ENCODE measurements at places on chromosomes 12 and 14.

GRCh38 chr12:96247563-96247962 is 53.4 kb downstream of the ELK3 start:
- DNase-seq: no peak

GRCh38 chr12:85424581-85425348 is 144.7 kb downstream of the ALX1 start:
- no peak for DNase-seq

- DNase-seq: no peak
Observed at GRCh38 chr14:58822856-58823255, 185.1 kb downstream of the DACT1 start.

DNA sequence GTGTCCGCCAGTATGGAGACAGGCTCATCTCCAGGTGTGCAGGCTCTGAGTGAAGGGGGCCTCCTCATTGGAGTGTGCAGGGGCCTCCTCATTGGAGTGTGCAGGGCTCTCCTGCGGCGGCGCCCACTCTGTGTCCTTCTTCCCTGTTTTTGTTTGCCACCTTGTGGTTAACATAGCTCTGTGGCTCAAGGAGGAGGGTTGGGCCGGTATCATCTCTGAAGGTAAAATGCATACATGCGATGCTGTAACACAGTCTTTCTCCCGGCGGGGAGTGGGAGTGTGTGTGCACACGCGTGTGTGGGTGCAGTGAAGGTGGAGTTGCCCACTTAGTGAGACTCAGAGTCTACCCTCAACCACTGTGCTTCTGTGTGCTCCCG is 429.4 kb downstream of the ZFP36L1 start:
- no peak for DNase-seq

DNA sequence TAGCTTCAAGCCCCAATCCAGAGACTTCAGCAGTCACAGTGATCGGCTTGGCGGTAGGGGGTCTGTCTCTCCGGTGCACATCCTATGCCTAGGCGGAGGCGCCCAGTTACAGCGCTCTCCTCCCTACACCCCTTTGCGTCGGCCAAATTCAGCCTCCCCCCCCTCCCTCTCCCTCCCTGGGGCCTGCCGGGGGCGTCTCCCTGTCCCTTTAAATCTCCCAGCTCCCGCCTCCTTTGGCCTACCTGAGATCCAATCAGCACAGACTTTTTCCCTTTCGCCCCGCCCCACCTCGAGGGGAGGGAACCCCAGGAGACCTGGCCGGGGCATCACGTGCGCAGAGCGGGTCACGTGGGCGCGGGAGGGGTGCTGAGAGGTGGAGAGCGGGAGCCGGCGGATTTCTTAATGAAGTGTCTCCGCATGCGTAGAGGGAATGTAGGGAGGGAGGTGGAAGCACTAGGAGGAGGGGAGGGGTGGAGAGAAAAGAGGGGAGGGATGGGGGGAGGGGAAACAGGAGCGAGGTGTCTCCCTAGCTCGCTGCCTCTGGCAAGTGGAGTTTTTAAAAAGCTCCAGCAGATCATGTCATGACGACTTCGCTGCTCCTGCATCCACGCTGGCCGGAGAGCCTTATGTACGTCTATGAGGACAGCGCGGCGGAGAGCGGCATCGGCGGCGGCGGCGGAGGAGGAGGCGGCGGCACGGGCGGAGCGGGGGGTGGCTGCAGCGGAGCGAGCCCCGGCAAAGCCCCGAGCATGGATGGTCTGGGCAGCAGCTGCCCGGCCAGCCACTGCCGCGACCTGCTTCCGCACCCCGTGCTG is at the start of gene HOXC13:
HOXC13 (plus strand) TSS at position 506 of the 815 bp plus-strand sequence; CDS start at position 582, 76 bp downstream.
- no peak for DNase-seq

GRCh38 chr14:90491911-90492531 is 95.2 kb downstream of the CALM1 start:
- DNase-seq: no peak

DNA sequence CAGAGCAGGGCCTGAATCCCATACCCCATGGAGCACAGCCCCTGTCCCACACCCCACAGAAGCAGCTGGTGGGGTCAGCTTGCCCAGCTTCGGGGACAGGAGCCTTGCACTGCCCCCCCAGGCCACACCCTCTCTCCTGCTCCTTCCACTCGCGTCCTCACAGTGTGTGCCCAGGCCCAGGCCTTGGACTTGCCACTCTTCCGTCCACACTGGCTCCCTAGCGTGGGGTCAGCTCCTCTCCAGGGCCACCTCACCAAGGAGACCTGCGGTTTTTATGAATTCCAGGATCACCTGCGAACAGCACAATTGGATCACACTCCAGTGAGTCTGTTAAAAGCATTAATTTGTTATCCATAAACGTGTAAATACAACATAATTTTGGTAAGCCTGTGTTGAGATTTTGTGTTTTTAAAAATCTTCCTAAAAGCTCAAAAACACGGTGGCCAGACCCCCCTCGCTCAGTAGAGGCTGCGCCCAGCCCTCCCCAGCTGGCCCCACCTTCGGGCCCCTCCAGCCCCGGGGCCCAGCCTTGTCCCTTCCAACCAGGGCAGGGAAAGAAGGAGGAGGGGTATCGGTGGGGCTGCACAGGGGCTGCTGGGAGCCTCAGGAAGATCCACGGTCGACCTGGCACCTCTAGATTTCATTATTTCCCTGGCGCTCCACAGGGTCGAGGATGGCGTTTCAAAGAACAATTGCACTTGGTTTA is 12.0 kb downstream of the GALNT9 start:
- DNase-seq: no peak

DNA sequence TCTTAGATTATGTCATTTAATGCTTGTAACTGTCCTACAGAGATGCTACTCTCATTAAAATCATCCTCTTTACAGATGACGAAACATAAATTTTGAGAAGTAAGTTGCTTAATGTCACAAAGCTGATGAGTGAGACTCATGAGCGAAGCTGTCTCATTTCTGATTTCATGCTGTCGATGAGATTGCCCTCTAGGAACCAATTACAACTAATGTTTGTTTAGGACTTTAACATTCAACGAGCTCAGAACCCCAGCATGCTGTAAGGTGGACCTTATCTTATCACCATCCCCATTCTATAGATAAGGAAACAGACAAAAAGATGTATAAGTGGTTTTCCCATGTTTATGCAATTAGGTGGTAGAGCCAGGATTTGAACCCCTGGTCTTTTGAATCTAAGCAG is 23.1 kb downstream of the BHLHE41 start:
- DNase-seq: no peak

DNA sequence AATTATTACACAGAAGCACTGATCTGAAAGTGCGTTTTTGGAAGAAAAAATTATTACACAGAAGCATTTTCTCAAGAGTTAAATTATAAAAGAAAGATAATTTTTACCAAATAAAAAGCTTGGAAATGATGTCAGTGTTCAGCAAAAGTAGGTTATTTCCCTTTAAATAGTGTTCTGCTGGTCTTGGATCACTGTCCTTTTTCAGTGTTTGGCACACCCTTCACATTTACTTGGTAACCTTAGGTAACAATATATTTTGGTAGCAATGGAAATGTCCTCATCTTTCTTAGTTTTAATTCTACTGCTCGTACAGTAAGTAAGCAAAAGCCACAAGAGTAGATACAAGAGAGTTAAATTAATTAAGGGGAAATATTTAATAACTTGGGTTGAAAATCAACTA is 40.3 kb downstream of the FERMT2 start:
- no peak for DNase-seq

DNA sequence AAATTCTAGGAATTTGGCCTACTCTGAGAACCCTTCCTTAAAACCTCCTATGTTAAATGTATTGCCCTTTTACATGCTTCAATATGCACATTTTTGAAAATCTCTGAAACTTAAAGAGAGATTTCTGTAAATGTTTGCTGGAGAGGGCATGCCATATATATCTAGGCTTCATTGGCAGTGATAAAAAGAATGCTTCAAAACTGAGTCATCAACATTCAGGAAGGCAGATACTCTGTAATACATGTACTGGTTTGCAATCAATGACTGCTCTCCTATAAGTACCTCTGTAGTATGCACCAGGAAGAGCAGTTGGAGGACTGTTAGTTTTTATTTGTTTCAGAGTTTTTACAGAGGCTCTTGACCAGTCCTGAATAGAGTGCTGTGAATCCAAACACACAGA is 739.9 kb downstream of the SLC16A7 start:
- DNase-seq: no peak

- no peak for DNase-seq
Observed at GRCh38 chr12:26523708-26524150, 309.3 kb downstream of the ITPR2 start.

DNA sequence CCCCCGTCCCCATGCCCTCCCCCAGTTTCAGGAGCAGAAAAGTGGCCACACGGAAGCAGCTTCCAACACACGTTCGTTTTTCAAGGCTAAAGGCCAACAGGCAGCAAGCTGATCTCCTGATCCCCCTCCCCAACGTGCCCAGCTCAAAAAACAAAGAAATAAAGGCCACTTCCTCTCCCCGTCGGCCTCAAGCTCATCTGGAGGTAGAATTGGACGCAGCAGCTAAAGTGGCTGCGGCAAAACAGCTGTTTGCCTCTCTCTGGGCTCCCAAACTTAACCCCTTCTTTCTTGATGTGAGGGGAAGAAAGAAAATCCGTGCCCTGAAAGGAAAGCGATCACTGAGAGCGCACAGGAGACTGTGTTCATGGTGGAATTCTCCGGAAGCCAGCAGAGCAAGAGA is 66.3 kb downstream of the SCARB1 start:
- no peak for DNase-seq

- DNase-seq: no peak
Observed at GRCh38 chr12:52525661-52526499, 5.7 kb upstream of the KRT5 start.

GRCh38 chr14:68266998-68267397 is 447.4 kb downstream of the RAD51B start:
- DNase-seq: no peak

DNA sequence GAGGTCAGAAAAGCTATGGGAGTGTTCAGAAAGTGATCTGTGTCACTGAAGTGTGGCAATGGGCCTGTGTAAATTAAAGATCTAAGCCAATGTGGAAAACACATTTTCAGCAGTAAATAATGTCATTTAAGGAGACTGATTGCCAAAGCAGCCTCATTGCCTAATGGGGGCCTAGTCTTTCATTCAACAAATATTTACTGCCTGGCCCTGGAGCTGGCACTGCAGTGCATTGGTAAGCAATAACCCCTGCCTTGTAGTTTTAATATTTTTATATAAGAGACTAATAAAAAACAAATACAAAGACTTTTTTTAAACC is 326.6 kb downstream of the BTG1 start:
- no peak for DNase-seq

- no peak for DNase-seq
Observed at GRCh38 chr12:5720381-5721005, 224.6 kb downstream of the ANO2 start.

DNA sequence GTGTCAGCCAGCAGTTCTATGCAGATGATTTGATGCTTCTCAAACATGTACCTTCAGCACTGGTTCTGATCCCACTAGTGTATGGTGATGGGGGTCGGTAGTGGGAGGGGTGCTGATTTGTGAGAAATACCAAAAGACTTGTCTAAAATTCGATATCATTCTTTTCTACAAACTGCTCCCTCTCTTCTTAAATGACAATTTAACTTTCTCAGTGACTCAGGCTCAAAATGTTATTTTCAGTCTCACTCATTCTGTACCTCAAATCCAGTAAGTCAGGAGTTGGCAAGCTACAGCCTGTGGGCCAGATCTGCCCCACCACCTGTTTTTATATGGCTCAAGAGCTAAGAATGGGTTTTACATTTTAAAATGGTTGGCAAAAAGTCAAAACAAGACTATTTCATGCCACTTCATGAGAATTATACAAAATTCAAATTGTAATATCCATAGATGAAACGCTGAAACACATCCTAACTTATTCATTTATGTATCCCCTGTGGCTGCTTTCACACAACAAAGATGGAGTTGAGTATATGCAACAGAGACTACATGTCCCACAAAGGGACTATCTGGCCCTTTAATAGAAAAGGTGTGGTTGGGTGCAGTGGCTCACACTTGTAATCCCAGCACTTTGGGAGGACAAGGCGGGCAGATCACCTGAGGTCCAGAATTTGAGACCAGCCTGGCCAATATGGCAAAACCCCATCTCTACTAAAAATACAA is 6.6 kb upstream of the NOP2 start:
- no peak for DNase-seq

- no peak for DNase-seq
Observed at GRCh38 chr12:54565310-54565985, 16.0 kb downstream of the PDE1B start.

- no peak for DNase-seq
Observed at GRCh38 chr12:89016970-89017778, 335.1 kb downstream of the DUSP6 start.

Measured in stimulated activated CD8-positive, alpha-beta memory T cell treated with anti-CD3 and anti-CD28 coated beads, Interleukin-15, amount 100 ng/mL, for 4 hours (primary cell).